A549 treated with Hydrocortisone at 1 μM for 4 hours (cell line): ENCODE measurements at places on chromosomes 4 and X. TPM values are rescaled to one million over a fixed set of nuclear protein-coding genes. Genes with fewer than 3 reads are reported as not detected.

Gene DAPP1
- not detected in 5 replicates for total RNA-seq

Gene SSX1
- not detected in 5 replicates for total RNA-seq

Gene SPANXD
- total RNA-seq = 0.18 to 0.48 TPM in 2 of 5 replicates, not detected in the others

Gene ARHGEF6
- 0.11 to 0.25 TPM (median 0.18 TPM) in 5 replicates for total RNA-seq

Gene SSX4
- not detected in 5 replicates for total RNA-seq

Gene FAM47C
- total RNA-seq = not detected in 5 replicates

Gene KLB
- total RNA-seq = 0.05 to 0.16 TPM (median 0.12 TPM) in 5 replicates

Gene TDO2
- total RNA-seq = 0.38 to 0.77 TPM (median 0.70 TPM) in 5 replicates

Gene RAB9B
- 0.02 to 0.05 TPM (median 0.05 TPM) in 4 of 5 replicates, not detected in the other for total RNA-seq

Gene RAB33A
- total RNA-seq = 0.13 to 0.31 TPM (median 0.17 TPM) in 5 replicates

Gene CT45A7
- total RNA-seq = not detected in 5 replicates

Gene SLC9B2
- 6.2 to 10.3 TPM (median 7.5 TPM) in 5 replicates for total RNA-seq

Gene ERVMER34-1
- 0.32 to 0.78 TPM (median 0.56 TPM) in 5 replicates for total RNA-seq

Gene LIMCH1
- total RNA-seq = 34.4 to 58.1 TPM (median 48.0 TPM) in 5 replicates

Gene ADH7
- not detected in 5 replicates for total RNA-seq

Gene PABPC1L2A
- 0.03 TPM in 1 of 5 replicates, not detected in the others for total RNA-seq

Gene CC2D2A
- total RNA-seq = 11.6 to 14.4 TPM (median 12.5 TPM) in 5 replicates

Gene TBX22
- total RNA-seq = not detected in 5 replicates

Gene SLITRK2
- total RNA-seq = not detected in 5 replicates

Gene CTAG1B
- total RNA-seq = not detected in 5 replicates

Gene MAOB
- total RNA-seq = 0.14 to 0.21 TPM (median 0.14 TPM) in 5 replicates

Gene SULT1B1
- total RNA-seq = 0.02 TPM in 5 replicates

Gene CYLC1
- total RNA-seq = not detected in 5 replicates

Gene MAGEC1
- 0.02 to 0.05 TPM (median 0.02 TPM) in 3 of 5 replicates, not detected in the others for total RNA-seq

Gene FGFBP1
- total RNA-seq = 2.7 to 3.8 TPM (median 3.3 TPM) in 5 replicates

Gene PDLIM3
- 0.10 to 0.54 TPM (median 0.24 TPM) in 5 replicates for total RNA-seq

Gene CSN1S1
- not detected in 5 replicates for total RNA-seq

Gene MXRA5
- not detected in 5 replicates for total RNA-seq

Gene KCNE5
- 0.09 to 0.20 TPM (median 0.13 TPM) in 3 of 5 replicates, not detected in the others for total RNA-seq

Gene EPHA5
- 0.21 to 0.40 TPM (median 0.39 TPM) in 5 replicates for total RNA-seq
